ENCODE measurements at places on chromosomes 5 and 9. TPM values are rescaled to one million over a fixed set of nuclear protein-coding genes. Genes with fewer than 3 reads are reported as not detected.

- DNase-seq: no peak
Measured at GRCh38 chr5:79540939-79541338, 27.0 kb upstream of the HOMER1 start.

The BTNL8 gene
- 0.47 TPM for polyA plus RNA-seq

- DNase-seq: no peak
Measured at GRCh38 chr5:2415678-2416077, 335.8 kb downstream of the IRX2 start.

- no peak for DNase-seq
Measured at GRCh38 chr9:12884736-12885395, 110.0 kb downstream of the LURAP1L start.

DNA sequence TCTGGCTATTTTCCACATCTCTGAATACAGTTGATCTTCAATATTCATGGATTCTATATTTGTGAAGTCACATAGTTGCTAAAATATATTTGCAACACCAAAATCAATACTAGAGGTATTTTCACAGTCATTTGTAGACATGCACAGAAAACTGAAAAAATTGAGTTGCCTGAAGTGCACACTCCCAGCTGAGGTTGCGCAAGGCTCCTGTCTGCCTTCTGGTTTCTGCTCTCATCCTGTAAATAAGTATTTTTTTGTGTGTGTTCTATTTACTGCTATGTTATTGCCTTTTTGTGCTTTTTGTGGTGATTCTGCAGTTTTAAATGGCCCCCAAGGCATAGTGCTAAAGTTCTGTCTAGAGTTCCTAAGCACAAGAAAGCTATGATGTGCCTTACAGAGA is 371.1 kb upstream of the GRAMD2B start:
- DNase-seq: no peak

All from renal cortex interstitium (tissue), 15 donors.